Vagina (tissue), 2 donors: ENCODE measurements at places on chromosomes 6 and 20.

DNA sequence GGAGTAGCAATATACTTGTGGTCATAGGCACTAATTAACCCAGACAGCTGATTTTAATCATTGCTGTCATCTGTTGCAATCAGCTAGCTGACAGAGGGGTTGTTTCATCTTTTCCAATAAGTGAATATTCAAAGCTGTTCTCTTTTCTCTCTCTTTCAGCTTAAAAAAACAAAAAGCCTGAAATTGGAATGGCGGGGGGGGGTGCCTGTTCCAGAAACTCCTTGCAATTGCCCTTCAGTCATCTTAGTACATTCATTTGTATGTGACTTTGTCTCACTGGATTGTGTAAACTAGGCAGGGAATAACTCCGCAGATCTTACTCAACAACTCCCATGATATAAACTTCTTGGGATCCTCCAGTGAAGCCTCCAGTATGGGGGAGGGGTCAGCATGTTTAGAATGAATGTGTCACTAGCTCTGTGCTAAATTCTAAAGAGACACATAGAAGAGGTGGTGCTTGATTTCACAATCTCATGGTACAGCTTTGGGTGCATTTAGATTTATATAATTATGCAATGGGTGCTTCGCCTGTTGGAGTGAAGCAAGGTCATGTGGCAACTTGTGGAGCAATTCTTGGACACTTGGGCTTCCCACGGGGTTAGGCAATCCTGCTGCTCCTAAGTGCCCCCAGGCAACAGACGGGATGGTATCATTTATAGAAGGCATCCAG is 40.1 kb downstream of the SLC24A3 start:
- DNase-seq = peak; percentile 96

DNA sequence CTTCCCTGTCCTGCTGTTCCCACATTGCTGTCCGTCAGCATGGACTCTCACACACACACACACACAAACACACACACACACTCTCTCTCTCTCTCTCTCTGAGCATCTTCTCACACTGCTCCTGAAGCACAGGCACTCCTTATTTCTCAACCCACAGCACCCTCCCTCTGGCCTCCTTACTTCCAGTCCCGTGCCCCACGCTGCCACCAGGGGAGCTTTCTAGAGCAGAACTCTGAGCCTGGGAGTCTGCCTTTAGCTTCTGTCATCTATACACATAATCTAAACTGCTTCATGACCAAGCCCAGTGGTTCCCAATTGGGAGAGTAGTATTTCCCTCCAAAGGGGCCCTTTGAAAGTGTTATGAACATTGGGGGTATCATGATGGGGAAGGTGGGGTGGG is 29.1 kb downstream of the HECA start:
- no peak for DNase-seq

DNA sequence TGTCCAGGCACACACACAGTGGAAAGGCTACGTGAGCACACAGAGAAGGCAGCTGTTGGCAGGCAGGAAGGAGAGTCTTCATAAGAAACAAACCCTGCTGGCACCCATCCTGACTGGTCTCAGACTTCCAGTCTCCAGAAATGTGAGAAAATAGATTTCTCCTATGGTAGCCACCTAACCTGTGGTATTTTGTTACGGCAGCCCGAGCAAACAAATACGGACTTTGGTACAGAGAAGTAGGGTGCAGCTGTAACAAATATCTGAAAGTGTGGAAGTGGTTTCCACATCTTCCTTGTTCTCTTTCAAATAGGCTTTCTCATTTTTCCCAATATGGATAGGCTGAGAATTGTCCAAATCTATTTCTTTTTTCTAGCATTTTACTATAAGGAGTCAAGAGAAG is 94.6 kb downstream of the ADGB start:
- no peak for DNase-seq

DNA sequence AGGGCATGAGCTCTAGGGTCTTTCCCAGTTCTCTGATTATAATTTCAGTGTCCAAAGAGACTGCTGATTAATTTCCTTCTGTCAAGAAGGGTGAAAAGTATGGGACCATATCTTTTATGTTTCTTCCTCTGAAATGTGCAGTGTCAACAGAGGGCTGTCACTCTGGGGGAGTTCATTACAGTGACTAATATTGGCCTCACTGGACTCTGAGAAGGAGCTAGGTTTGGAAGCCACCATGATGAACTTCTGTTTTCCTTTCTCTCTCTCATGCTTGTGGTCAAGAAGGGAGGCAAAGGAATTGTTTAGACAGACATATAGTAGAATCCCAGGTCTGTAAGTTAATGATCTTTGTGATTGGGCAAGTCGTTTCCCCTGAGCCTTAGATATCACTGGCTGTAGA is 41.8 kb upstream of the BMP6 start:
- DNase-seq = peak; percentile 37

GRCh38 chr6:48837744-48838143 is 625.3 kb downstream of the MMUT start:
- no peak for DNase-seq

DNA sequence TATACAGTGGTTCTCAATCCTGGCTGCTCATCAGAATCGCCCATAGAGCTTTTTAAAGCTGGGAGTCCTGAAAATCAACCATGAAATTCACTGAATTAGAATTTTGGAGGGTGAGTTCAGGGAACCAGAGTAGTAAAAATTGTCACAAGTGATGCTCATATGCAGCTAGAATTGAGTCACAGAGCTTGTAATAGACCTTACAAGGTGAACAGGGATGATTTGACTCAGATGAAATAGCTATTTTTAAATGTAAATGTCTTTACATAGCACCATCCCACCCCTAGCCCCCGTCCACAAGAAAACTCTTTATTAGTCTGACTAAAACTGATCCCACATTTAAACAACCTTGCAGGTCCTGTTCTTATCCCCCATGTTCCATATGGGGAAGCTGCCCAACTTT is 531.7 kb downstream of the LMBRD1 start:
- DNase-seq = no peak

DNA sequence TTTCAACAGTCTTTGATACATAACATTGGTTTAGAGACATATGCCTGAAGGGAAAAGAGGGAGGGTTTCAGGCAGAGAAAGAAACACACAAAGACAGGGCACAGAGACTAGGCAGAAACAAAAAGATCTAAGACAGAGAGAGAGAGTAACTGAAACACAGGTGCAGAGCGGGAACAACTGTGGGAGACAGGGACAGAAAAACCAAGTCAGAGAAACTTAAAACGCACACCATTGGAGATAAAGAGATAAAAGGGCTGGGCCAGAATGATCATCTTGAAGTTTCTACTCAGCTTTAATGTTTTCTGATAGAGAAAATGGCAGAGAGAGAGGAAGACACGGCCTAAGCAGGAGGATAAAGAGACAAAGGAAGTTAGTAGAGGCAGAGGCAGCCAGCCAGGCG is 11.8 kb downstream of the UNC5CL start:
- DNase-seq = no peak
